ENCODE measurements at places on chromosomes 12 and 14.

- no peak for DNase-seq
Measured at GRCh38 chr14:67663633-67664032, 10.8 kb downstream of the VTI1B start.

DNA sequence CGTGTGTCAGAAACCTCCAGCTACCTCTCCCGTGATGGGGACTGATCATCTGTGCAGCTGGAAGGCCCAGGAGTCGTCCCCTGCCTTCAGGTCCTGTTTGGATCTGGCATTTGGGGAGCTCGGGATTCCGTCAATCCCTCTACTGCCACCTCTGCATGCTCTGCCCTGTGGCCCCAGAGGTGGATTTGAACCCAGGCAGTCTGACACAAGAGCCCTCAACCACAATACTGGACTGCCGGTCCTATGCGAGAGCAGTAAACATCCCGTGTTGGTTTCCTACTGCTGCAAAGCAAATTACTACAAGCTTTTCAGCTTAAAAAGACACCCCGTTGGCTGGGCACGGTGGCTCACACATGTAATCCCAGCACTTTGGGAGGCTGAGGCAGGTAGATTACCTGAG, 121.9 kb upstream of the FKBP4 start:
- no peak for DNase-seq

- no peak for DNase-seq
Measured at GRCh38 chr12:104095289-104095688, 31.0 kb downstream of the HCFC2 start.

GRCh38 chr12:109927622-109928021, 27.5 kb downstream of the TCHP start:
- DNase-seq: peak; percentile 61

DNA sequence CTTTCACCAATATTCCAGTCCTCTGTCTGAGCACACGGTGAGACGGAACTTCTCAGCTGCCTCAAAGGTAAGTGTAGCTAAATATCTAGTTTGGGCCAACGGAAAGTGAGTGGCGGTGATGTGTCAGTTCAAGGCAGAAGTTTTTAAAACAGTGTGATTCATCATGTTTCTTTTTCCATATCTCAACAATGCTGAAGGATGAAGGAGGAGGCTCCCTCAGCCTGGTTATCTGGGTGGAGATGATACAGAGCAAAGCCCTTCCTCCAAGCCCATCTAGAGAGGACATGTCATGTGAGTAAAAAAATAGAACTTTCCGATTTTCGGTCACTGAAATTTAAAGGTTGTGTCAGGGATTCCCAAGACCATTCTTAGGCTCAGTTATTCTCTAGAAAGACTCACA, 13.1 kb upstream of the ANP32D start:
- DNase-seq: no peak

GRCh38 chr12:45988264-45988663, 2.1 kb downstream of the SCAF11 start:
- DNase-seq: peak; percentile 56

GRCh38 chr14:82079553-82079952, 545.9 kb upstream of the SEL1L start:
- no peak for DNase-seq

DNA sequence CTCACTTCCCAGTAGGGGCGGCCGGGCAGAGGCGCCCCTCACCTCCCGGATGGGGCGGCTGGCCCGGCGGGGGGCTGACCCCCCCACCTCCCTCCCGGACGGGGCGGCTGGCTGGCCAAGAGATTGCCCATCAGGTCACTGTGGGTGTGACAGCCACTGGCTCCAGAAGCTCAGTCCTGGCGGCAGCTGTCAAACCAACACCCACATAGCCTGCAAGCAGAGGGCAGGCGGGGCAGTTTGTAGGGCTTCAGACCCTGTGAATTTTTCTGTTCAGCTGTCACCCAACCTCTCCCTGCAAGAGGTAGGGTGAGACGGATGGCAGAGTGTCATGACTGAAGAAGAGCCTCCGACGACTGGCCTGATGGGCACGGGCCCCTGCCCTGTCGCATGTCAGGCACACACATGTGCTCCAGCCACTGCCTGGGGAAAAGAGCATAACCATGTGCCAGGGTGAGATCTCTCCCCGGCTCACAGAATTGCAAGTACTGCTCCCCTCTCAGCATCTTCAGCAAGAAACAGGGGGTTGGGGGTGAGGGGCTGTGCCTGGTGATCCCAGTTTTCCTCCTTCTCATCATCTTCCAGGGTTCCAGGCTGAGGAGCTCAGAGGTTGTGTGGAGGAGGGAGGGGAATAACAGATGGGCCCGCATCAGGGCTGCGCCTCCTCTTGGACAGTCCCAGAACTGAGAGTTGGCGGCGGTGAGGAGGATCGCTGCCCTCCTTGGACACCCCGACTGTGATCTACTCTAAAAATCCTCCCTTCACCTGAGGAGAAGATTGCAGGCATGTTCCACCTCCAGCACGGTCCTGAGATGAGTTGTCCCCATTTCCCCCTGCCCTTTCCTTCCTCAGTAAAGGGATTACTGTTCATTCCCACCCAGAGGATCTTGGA, 11.2 kb upstream of the PRPH start:
- no peak for DNase-seq

DNA sequence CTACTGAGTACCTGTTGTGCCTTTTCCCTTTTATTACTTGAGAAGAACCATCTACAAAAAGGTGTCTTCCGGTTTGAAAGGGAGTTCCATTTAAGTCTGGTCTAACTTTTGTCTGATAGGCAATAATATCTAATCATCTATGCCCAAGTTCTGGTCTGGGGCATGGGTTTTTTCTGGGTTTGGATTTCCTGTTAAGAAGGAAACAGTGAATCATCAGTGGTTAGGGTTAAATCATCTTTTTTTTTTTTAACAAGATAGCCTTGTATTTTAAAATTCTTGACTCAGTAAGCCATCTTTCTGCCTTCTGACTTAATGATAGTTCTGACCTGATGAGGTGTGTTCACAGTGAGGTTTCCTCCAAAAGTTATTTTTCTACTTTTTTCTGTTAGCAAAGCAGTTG, 29.3 kb upstream of the CPNE8 start:
- DNase-seq: no peak

DNA sequence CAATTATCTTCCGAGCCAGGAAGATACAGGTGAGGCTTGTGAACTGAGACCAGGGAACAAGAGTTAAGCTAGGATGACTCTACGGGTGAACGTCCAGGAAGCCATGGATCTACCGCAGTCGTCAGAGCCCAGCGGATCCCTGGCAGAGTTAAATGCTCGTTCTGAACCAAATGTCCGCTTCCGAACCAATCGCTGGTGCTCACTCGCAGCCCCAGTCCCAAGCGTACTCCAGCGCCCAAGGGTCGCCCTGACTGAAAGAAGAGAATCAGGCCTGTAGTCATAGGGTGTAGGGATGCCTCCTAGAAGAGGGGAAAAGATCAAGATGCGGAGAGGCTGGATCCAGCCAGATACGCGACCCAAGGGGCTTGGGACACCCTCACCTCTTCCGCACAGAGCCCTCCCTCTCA, 283 bp downstream of the VIPAS39 start:
- no peak for DNase-seq

DNA sequence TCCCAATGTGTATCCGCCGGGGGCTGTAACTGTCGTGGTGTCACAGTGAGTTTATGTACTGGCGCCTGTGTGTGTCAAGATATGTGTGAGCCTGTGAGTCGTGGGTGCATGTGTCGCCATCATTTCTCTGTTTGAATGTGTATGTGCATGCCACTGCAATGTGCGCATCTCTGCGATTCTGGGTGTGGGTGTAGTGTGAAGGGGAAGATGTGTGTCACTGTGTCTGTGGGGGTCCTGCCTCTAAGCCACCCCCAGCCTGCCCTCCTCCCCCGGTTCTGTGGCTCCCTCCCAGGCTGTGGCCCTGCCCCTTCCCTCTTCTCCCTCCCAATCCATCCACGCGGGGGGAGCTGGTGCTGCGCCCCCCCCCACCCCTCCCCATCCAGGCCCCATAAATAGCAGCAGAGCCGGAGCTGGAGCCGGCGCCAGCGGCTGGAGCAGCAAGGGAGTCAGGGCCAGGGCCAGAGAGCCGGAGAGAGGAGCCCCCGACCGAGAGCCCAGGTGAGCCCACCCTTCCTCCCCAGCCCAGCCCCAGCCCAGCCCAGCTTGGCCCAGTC, at the start of gene CPNE6:
Gene CPNE6 (plus strand): TSS at position 419 of the 554 bp plus-strand sequence. CDS start 1,375 bp downstream, outside the sequence.
- no peak for DNase-seq

DNA sequence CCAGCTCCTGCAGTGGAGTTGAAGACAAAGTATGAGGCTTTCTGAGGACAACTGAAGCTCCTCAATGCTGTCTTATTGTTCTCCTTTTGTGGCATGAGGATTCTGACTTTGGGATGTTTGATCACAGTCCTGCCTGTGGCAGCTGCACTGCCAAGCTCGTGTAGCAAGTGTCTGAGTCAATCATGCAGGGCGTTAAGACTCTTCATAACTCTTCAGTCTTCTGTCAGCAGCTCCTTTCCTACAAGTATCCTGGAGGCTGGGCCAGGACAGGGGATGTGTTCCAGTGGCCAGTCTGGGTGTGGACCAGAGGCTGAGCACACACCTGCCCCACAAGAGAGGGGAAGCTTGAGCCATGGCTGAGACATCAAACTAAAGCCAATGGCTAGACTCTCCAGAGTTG, 94.3 kb downstream of the PELI2 start:
- DNase-seq: no peak

DNA sequence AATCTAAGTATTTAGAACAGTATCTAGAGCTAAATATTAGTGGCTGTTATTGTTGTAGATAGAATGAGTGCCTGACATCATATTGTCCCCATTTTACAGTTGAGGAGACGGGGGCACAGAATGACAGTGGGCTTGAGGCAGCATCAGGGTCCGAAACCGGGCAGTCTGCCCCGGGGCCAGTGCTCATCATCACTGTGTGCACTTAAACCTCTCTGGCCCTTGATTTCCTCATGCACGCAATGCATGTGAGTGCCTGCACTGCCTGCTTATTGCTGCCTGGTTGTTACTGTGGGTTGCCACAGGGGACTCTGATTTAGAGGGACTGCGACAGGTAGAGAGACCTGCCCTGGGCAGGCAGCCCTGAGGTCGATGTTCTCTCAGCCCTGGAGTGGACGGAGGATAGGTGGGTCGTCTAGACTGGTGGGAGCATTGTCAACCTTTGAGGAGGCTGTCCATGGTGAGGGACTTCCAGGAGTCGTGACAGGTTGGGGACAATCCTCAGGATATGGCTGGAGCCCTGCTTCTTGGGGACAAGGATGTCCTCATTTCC, 9.8 kb downstream of the ACVRL1 start:
- DNase-seq: no peak

GRCh38 chr12:97288531-97288930, 174.1 kb upstream of the RMST start:
- no peak for DNase-seq

- DNase-seq: no peak
Measured at GRCh38 chr14:106393742-106394141, 867.4 kb downstream of the TMEM121 start.

DNA sequence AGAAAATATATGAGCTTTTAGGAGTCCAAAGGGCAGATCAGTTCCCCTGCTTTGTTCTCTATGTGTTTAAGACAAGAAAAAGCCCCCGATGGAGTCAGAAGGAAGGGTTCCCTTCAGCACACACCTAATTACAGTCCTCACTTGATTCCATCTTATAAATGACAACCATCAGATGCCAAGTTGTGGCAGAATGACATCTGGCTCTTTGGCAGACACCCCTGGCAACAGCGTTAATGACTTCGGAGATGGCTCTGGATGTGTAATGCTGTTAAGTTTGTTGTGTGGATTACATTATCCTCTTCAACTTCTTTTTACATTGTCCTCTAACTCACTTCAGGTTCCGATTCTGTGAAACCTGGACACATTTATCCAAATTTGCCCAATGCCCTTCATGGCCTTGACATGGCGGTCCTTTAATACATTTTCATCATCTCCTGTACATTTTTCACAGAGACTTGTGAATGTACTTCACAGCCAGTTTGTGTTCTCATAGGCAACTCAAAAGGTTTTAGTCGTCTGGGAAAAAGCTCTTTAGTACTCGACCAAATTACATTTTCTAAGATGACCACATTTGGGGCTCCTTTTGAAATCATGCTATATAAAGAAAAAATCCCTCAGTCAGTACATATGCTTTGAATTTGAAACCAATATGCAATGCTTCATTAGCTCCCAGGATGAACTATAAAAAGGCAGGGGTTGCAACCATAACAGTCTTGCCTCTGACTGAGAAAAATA, 667.8 kb downstream of the NOVA1 start:
- DNase-seq: no peak

- DNase-seq: no peak
Measured at GRCh38 chr12:66197495-66197921, 8.5 kb downstream of the IRAK3 start.

- DNase-seq: peak; percentile 82
Measured at GRCh38 chr12:6821591-6822425, at the start of gene GPR162. Gene GPR162, plus strand, starts transcription at chr12:6821821. Its CDS starts 2,078 bp downstream, at chr12:6823899.

DNA sequence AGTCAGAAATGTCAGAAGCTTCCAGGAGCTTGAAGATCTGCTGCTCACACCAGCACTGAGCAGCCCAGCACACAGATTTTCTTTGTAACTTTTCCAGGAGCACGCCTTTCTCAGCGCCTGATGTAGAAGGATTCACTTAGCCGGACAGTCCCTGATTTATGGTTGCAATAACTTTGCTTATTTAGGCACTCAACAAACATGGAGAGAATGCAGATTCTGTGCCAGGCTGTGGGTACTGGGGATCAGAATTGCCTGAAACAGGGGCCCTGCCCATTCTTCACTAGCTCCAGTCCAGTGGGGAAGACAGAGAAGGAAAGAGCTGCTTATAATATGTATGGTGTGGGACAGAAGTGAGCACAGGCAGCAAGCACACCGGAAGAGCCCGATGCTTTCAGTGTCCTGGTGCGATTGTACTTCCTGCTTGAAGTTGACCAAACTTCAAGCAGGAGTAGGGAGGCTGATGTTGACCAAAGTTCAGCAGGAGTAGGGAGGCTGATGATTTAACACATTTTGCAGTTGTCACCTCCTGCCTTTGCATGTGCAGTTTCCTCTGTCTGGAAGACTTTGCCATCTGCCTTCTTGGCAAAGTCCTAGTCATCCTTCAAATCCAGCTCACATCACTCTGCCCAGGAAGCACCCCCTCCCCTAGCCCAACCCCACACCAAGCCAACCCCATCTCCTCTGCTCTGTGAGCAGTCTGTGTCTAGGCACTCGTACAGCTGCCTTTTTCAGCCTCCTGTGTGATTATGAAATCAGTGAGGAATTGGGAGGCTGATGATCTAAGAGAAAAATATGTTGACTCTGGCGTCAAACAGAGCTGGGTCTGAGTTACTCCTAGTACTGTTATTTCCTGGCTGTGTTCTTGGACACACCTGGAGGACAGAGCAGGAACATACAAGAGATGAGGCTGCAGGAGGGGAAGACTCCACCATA, 12.0 kb upstream of the PRIMA1 start:
- DNase-seq: no peak

DNA sequence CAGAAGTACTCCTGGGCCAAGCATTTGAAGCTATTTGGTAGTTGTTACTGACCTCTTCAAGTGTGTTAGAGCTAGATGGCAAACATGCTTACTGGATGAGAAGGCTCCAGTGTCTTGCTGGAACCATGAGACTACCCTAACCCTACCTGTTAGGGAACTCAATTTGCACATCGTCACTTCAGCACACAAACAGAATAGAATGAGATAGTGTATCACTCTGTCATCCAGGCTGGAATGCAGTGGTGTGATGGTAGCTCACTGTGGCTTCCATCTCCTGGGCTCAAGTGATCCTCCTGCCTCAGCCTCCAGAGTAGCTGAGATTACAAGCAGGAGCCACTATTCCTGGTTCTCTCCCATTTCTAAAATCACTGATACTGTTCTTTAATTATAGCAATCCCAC, 417.0 kb upstream of the ATXN7L3B start:
- no peak for DNase-seq

All from adipocyte (in vitro differentiated cells).